ENCODE measurements at places on chromosomes 1 and 21. TPM values are rescaled to one million over a fixed set of nuclear protein-coding genes. Genes with fewer than 3 reads are reported as not detected.
A peak's percentile ranks its signal among the peaks of the same experiment; 100 is the strongest.

GRCh38 chr1:168518813-168519212 is 25.0 kb downstream of the XCL2 start:
- no peak for DNase-seq

DNA sequence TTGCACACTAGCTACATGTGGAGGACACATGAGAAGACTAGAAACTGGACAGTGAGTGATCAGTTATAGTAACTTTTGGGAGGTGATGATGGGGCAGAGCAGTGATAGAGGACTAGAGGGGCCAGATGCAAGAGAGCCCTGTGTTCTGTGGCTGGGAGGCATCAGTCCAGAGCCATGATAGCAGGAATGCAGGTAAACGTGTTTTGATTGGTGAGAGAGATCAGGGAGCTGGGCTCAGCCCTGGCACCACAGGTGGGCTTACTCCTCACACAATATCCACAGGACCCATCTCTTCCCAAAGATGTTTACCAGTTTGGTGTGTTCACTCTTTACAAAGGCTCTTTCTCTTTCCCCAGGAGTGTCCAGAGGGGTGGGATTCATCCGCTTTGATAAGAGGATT is 86.5 kb downstream of the ELAVL4 start:
- DNase-seq, result no peak

- peak; percentile 35 for DNase-seq
Observed at GRCh38 chr1:212291505-212292134, 6.4 kb downstream of the PPP2R5A start.

DNA sequence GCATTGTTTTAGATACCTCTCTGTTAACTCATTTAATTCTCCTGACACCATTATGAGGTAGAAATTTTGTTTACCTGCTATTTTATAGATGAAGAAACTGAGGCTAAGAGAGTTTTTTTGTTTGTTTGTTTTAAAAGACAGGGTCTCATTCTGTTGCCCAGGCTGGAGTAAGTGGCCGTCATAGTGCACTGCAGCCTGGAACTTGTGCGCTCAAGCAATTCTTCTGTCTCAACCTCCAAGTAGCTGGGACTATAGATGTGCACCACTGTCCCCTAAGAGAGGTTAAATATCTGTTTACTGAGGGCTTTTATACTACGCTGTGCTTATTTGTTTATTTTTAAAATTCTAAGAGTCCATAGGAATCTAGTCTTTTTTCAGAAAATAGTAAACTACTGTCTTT is 43.7 kb upstream of the CACYBP start:
- DNase-seq, result no peak

GRCh38 chr1:216314379-216315095 is 108.7 kb downstream of the USH2A start:
- no peak for DNase-seq

GRCh38 chr1:904310-904950 is 19.3 kb upstream of the SAMD11 start:
- peak; percentile 88 for DNase-seq

GRCh38 chr21:43687566-43688399 is 28.4 kb downstream of the RRP1B start:
- DNase-seq, result no peak

DNA sequence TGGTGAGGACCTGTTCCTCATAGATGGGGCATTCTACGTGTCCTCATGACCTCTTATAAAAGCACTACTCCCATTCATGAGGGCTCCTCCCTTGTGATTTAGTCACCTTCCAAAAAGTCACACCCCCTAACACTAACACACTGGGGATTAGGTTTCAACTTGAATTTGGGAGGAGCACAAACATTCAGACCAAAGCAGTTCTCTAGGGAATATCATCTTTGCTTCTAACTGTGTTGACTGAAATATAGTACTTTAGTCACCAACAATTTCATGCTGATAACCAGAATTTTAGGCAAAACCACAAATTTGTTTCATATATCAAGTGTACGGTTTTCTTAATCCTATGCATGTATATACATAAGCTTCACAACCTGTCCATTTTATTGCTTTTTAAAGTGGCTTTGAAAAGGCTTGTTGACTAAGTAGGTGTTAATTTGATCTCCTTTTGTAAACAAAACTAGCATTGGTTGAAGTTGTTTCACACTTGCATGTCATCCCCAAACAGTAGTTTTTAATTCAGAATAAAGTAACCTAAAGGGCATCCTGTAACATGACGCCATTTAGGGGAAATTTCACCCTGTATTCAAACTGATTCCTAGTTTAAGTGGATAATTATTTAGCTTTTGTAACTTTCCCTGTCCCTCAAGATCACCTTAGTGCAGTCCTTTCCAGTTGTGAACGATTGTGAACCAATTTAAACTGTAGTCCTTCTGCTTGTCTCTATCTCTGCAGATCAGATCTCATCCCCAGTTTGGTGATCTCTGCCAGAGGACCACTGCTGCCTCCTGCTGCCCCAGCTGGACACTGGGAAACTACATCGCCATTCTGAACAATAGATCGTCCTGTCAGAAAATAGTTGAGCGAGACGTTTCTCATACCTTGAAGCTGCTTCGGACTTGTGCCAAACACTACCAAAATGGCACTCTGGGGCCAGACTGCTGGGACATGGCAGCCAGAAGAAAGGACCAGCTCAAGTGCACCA is 141.1 kb downstream of the TLR5 start:
- DNase-seq, result no peak

DNA sequence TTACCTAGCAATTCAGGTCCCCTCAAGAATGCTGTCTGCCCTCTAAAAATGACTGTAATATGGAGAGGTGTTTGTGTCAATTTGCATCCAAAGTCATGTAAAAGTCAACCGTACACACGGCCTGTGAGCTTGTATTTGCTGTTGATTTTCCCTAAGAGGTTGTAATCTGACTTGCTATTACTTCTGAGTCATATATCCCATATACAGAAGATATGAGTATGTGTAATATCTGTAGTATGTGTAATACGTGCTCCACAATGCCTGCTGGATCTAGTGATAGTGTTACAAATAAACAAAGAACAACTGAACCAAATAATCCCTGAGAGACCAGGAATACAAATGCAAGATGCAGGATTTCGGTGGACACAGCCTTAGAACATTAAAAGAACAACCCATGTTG is 1.4 kb upstream of the KCNJ6 start:
- DNase-seq, result no peak

EXO1 gene
- polyA plus RNA-seq, result 7.9 TPM

BLACAT1 gene
- not detected for polyA plus RNA-seq

- no peak for DNase-seq
Observed at GRCh38 chr1:210214573-210215409, 17.8 kb upstream of the SERTAD4 start.

- DNase-seq, result no peak
Observed at GRCh38 chr1:44359234-44359935, 4.3 kb upstream of the ERI3 start.

- peak; percentile 20 for DNase-seq
Observed at GRCh38 chr1:226872437-226872836, 2.0 kb downstream of the PSEN2 start.

ITGB2 gene
- 7.9 TPM for polyA plus RNA-seq
